Left lung (tissue), 14 donors: ENCODE measurements at places on chromosomes 16 and 17.

DNA sequence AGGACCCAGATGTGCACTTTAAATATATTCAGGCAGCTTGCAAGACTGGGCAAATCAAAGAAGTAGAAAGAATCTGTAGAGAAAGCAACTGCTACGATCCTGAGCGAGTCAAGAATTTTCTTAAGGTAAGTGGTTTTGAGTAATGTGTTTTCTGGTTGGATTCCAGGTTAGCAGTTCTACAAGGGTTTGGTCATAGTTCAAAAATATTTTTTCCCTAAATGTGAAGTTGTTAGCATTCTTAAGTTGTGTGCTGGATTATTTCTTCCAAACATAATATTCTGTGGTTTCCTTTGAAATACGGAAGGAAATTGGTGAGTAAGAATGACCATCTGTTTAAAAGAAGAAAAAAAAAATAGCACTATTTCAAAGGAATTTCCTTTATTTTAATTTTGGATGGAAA, 38.4 kb downstream of the PTRH2 start:
- no peaks in the 10 kb centered on the region for H3K27me3 ChIP-seq
- peaks cover 17% of the 10 kb centered on the region for H3K4me1 ChIP-seq
- peak overlapping the region; percentile 36 for H3K27ac ChIP-seq
- no peak for DNase-seq
- no peak overlapping the region for H3K4me3 ChIP-seq
- H3K36me3 ChIP-seq: no peaks in the 10 kb centered on the region

DNA sequence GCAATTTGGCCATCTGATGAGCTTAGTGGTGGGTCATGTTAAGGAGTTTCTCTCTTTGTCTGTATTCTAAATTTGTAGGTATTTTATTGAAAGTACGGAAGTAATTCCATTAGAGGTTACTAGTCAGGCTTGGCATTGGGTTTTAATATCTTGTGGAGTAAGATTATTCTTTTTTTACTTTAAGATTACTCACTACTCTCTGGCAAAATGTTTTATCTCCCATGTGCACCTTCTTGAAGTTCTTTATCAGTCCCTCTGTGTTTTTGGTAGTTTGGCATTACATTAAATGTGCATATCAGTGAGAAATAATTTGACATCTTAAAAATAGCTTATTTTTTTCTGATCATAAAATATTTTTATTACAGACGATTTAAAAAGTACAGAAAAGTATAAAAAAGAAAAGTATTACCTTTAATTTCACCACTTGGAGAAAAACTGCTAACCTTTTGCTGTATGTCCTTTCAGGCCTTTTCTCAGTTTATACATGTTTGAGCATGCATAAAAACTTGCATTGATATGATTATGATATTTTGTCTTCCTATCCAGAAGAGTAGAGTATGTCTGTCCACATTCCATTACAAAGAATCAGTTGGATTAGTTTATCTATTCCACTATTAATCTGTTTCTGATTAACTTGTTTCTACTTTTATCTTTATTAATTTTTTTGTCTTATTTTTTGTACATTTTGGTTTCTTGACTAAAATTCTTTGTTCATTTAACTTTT, 198.3 kb downstream of the SPECC1 start:
- H3K4me1 ChIP-seq: peaks cover 17% of the 10 kb centered on the region
- no peak for DNase-seq
- H3K4me3 ChIP-seq: no peak overlapping the region
- H3K36me3 ChIP-seq: no peaks in the 10 kb centered on the region
- H3K27ac ChIP-seq: no peak overlapping the region

- no peak overlapping the region for H3K4me3 ChIP-seq
- no peaks in the 10 kb centered on the region for H3K27me3 ChIP-seq
- peaks cover 20% of the 10 kb centered on the region for H3K4me1 ChIP-seq
- H3K27ac ChIP-seq: no peak overlapping the region
These were observed 2.8 kb downstream of the ST6GALNAC1 start for GRCh38 chr17:76640550-76641380.

GRCh38 chr16:50263060-50263909, 3.1 kb upstream of the ADCY7 start:
- no peak overlapping the region for H3K27ac ChIP-seq
- peaks cover 75% of the 10 kb centered on the region for H3K4me1 ChIP-seq
- no peak overlapping the region for H3K4me3 ChIP-seq

GRCh38 chr16:5589812-5590373, 492.3 kb upstream of the EEF2KMT start:
- no peak overlapping the region for H3K27ac ChIP-seq
- DNase-seq: no peak
- H3K27me3 ChIP-seq: no peaks in the 10 kb centered on the region
- H3K4me1 ChIP-seq: no peaks in the 10 kb centered on the region
- no peaks in the 10 kb centered on the region for H3K36me3 ChIP-seq
- H3K4me3 ChIP-seq: no peak overlapping the region

- H3K27me3 ChIP-seq: peaks cover 30% of the 10 kb centered on the region
- H3K27ac ChIP-seq: no peak overlapping the region
- no peak overlapping the region for H3K4me3 ChIP-seq
- no peaks in the 10 kb centered on the region for H3K36me3 ChIP-seq
- no peak for DNase-seq
- peaks cover 15% of the 10 kb centered on the region for H3K4me1 ChIP-seq
These were observed 4.6 kb downstream of the ACE start for GRCh38 chr17:63481488-63481870.

DNA sequence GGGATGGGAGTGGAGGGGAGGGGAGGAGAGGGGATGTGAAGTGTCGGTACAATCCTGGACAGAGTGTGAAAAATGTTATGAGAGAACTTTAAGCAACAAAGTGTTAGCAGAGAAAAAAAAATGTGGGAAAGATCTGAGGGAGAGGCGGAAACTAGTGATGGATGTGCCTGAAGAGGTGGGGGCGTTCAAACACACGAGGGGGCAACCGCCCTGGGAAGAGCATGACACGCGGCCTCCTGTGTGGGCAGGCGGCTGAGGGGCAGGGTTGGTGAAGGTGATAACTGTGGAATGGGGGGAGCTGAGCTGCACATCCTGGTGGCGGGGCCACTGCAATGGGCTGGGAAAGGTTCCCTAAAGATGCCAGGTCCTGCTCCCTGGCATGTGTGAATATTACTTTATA, 30.1 kb downstream of the IFT140 start:
- H3K36me3 ChIP-seq: peaks cover 55% of the 10 kb centered on the region
- no peak for DNase-seq
- H3K27ac ChIP-seq: no peak overlapping the region
- H3K4me1 ChIP-seq: no peaks in the 10 kb centered on the region
- no peak overlapping the region for H3K4me3 ChIP-seq
- no peaks in the 10 kb centered on the region for H3K27me3 ChIP-seq

DNA sequence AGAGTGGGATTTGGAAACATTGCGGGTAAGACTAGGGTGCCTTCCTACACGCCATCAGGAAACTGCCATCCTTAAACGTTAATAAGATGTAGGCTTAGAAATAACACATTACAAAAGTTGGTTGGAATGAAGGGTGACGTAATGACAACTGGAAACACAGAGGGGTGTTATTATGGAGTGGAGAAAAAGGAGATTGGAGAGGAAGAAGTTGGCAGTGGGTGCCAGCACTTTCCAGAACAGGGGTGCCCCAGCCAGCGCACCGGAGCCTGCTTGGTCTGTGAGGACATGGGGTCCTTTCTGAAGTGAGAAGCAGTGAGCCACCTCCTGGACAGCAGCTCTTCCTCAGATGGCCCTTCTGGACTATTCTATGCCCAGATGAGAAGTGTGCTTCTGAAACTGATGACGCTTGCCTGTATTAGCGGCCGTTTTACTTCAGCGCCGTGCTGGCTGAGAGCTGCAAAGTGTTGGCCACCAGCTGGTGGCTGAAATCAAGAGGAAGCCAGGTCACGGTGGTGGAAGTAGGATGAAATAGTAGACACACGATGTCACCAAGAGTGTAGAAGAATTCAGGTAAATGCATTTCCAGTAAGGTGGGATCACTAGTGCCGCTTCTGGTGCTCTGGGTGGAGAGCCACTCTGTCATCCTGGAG, 244.8 kb downstream of the NTN1 start:
- no peaks in the 10 kb centered on the region for H3K36me3 ChIP-seq
- no peak for DNase-seq
- H3K4me1 ChIP-seq: no peaks in the 10 kb centered on the region
- no peaks in the 10 kb centered on the region for H3K27me3 ChIP-seq

DNA sequence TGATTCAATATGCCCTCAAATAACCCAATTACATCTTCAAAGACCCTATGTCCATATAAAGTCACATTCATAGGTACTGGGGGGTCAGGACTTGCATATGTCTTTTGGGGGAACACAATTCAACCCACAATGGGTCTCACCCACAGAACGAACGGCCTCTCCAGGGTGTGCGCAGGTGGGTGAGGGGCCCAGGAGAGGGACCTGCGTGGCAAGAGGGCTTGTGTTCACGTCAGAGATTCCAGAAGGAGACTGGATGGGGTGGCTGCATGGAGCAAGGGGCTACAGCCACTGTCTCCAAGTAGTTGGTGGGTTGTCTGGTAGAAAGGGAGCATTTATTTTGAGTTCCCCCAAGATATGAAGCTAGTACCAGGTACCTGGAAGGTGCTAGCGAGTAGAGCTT, 212.2 kb downstream of the SEC14L1 start:
- H3K4me1 ChIP-seq: peaks cover 5% of the 10 kb centered on the region
- H3K4me3 ChIP-seq: no peak overlapping the region
- H3K27me3 ChIP-seq: no peaks in the 10 kb centered on the region
- no peak overlapping the region for H3K27ac ChIP-seq
- no peak for DNase-seq

DNA sequence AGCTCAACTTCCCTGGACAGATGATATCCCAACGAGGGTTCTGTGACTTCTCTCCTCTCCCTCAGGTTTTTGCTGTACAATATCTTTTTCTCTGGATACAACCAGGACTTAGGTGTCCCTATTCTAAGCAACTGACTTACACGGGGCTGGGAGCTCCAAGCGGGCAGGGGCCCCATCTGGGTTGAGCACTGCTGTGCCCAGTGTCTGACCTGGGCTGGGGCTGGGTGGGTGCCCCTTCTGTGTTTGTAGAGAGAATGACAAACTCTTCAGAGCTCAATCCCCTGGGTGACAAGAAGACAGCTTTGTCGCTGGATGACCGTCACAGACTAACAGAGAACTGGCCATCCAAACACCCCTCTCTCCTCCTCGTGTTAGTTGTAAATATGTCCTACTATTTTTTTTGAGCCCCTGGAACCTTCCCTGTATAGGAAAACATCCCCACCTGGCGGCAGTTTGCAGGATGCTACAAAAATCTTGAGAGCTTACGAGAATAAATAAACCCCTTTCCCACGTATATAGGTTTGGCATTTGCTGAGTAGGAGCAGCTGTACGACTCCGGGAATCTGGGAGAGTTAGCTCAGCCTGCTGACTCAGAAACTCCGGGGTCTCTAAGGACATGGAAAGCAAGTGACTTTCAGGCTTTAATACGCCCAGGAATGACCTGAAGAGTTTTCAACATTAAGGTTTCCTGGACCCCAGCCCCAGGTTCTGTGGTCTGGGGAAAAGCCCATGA, 23.7 kb upstream of the RCVRN start:
- H3K4me1 ChIP-seq: no peaks in the 10 kb centered on the region
- no peak overlapping the region for H3K4me3 ChIP-seq
- H3K27me3 ChIP-seq: no peaks in the 10 kb centered on the region
- H3K36me3 ChIP-seq: no peaks in the 10 kb centered on the region
- no peak for DNase-seq

DNA sequence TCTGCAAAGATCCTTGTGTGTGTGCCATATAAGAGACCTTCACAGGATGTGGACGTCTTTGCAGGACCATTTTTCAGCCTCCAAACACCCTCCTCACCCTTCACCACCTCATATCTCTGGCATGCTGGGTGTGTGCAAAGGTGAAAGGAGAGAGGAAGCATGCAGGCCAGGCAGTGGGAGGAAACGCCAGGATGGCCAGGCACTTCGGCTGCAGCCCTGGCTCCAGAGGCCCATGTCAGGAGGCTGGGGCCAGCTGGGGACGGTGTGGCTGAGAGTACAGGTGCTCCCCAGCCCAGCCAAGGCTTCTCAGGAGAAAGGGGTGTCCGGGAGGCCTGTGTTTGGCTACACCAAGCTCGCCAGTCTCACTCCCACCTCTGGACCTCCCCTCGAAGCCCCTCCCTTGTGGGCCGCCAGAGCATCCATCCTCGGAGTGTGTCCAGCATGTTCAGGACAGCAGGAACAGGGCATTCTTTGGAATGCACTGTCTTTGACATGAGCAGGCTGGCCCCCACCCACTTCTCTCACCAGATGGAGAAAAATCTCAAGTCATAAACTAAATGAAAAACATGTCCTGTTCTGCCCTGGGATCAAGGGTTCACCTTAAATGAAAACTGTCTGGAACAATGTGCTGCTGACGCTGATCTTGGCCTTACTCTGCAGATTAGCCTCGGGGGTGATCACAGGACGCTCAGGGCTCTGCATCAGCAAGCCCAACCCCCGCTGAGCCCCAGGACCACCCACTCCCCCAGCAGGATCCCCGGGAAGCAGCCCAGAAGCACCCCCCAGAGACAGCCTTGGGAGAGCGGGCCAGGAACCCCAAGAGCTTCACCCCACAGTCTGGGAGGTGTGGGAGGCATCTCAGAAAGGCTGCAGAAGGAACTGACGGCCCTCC, 15.9 kb downstream of the PEMT start:
- H3K27ac ChIP-seq: no peak overlapping the region
- no peaks in the 10 kb centered on the region for H3K36me3 ChIP-seq
- H3K27me3 ChIP-seq: no peaks in the 10 kb centered on the region
- no peaks in the 10 kb centered on the region for H3K4me1 ChIP-seq
- DNase-seq: no peak

DNA sequence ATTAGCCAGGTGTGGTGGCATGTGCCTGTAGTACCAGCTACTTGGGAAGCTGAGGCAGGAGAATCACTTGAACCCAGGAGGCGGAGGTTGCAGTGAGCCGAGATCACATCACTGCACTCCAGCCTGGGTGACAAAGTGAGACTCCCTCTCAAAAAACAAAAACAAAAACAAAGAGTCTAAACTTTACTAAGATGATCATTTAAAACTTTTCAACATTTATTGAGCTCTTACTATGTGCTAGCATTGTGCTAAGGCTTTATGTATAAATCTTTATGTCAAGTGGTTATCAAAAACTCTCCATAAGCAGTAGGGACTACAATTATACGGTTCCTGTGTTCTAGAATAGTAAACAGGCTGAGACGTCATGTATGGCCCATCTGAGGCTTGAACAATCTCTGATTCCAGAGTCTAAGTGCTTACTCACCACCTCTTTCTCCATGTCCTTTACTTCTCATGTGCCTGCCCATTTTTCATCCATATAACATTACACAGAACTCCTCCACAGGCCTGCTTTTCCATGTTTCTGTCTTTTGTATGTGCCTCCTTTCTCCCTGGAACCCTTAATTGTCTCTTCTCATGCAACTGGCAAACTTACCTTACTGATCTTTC, 66.7 kb downstream of the NUP88 start:
- no peaks in the 10 kb centered on the region for H3K36me3 ChIP-seq
- no peaks in the 10 kb centered on the region for H3K4me1 ChIP-seq
- DNase-seq: no peak
- H3K27ac ChIP-seq: no peak overlapping the region

- peak overlapping the region; percentile 83 for H3K27ac ChIP-seq
- no peaks in the 10 kb centered on the region for H3K36me3 ChIP-seq
- peak; percentile 91 for DNase-seq
- peaks cover 38% of the 10 kb centered on the region for H3K4me1 ChIP-seq
- H3K4me3 ChIP-seq: no peak overlapping the region
These were observed 42.7 kb downstream of the TIMM22 start for GRCh38 chr17:1039511-1040215.

GRCh38 chr16:88940862-88941817, 35.9 kb downstream of the CBFA2T3 start:
- H3K27ac ChIP-seq: no peak overlapping the region
- no peak for DNase-seq
- H3K4me3 ChIP-seq: peak overlapping the region; percentile 51
- H3K36me3 ChIP-seq: no peaks in the 10 kb centered on the region
- peaks cover 12% of the 10 kb centered on the region for H3K4me1 ChIP-seq
